ENCODE measurements at places on chromosomes 11 and 22.

- no peak for DNase-seq
These were observed 65.5 kb downstream of the GGTLC2 start for GRCh38 chr22:22709719-22710445.

DNA sequence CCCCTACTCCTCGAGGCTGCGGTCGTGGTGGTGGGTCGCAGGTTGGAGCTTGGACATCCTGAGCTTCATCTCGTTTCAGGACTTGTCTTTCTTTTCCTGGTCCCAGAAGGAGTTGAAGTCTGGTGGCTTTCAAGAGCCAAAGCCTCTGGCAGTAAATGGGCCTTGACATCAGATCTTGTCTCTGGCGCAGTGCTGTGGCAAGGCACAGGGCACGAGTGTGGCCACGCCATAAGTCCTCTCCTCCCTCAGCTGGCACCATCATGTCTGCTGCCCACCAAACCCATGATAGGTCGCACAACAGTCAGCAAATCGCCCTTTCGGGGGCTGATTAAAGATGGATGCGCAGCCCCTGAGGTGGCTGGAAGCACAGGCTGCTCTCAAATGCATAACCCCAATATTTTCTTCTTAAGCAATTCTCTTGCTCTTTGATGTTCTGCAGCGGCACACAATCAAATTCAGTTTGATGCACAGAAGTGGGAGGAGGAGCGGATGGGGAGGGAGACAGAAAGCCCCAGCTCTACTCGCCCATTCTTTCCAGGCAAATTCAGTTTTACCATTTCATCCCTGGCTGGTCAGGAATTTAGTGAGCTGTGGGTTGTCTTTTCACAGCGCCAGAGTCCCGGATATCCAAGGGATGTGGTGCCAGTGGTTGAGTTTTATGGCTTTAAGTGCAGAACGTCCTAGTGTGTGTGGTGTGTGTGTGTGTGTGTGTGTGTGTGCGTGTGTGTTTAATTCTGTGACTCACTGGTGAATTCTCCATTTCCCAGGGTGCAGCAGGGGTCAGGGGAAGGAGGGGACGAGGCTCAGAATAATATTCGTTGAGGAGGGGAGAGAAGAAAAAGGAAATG, 162.0 kb downstream of the DSCAML1 start:
- no peak for DNase-seq

- no peak for DNase-seq
These were observed 9.4 kb upstream of the GRIK4 start for GRCh38 chr11:120501976-120502755.

DNA sequence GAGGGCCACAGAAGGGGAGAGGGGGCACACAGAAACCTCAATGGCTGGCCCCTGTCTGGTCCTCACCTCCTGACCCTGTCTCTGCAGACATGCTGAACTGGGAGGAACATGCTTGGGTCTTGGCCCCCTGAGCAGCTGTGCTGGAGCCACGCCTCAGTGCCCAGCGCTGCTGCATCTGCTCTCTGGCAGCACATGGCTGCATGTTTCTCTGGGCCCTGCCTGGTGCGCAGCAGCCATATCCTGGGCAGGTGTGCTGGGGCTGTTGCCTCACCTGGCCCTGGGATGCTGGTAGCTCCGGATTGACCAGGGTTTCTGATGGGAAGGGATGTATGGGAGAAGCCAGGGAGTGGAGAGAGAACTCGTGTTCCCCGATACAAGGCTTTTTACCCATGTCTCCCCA, 248.0 kb downstream of the ST3GAL4 start:
- DNase-seq: no peak

DNA sequence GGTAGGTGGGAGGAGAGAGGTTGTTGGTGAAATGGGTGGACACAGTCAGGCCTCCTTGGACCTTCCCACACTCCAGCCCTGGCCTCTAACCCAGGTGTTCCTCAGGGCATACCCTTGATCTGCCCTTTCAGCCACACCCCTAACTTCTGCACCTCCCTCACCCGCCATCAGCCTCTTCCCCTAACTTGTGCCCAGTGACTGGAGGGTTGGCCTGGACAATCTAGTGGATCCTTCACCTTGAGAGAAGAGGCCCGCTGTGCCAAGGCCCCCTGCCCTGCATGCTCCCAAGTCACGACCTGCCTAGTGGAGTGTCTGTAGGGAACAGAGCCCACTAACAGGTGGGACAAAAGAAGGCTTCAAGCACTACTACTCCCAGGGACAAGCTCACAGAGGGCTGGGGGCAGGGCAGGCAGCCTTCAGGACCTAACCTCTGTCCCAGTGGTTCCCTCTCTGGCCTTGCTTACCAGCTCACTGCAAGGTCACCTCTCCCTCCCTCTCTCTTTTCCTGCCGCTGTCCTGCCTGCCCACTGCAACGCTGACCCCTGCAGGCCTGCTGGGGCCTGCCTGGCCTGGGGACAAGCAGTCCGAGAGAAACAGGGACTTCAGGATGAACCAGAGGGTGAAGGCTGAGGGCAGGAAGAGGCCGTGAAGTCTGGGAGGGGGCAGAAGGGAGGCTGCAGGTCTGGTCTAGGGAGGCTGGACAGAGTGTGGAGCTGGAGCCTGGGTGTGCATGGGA, 3.3 kb downstream of the SYT7 start:
- no peak for DNase-seq

GRCh38 chr22:31583861-31584485, 78.0 kb downstream of the PISD start:
- DNase-seq: no peak

DNA sequence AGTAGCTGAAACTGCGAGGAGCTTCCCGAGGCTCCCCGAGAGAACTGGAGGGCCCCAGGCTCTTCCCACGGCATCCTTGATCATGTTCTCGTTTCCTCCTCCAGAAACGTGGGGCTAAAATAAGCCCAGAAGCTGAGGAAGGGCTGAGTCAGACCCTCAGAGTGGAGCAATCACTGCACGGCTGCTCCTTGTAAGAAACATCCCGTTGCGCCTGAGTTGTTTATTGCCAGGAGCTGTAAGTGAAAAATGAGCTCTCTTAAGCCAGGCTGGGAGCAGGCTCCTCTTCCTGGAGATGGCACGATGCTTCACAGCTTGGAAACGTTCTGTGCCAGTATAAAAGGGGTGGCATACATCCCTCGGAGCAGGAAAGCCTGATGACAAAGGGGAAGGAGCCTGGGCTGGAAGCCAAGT, 47.3 kb upstream of the SYN3 start:
- no peak for DNase-seq

DNA sequence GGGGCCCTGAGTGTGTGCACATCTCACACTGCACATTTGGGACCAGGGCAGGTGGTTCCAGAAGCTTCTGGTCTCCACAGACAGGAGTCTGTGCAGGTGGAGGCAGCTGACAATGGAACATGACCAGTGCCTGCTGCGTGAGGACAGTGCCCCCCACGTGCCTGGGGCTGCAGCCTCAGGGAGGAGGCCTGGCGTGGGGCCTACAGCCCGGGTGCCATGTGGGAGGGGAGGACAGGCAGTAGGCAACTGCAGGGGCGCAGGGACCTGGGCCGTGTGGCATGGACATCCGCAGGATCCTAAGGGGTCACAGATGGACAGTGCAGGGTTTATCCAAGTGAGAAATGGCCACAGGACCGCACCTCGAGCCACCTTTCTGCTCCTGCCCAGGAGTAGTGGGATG, 28.8 kb downstream of the TSPAN4 start:
- DNase-seq: no peak

GRCh38 chr11:73287400-73288101, 15.4 kb downstream of the P2RY6 start:
- no peak for DNase-seq

DNA sequence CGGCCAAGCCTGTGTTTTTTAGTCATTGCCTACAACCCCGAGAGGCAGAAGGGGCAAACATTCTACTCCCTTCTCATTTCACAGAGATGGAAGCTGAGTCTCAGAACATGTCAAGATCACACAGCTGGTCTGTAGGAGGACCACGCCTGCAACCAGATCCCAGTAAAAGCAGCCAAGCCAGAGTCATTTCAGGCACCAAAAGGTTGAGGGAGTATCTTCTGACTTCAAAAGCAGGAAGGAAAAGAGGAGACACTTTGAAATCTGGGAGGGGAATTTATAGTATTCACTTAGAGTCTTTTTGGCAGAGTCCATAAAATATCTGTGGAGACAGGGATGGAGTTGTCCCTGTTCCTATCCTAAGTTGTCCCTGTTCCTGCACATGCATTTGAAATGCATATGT, 17.9 kb upstream of the ZDHHC13 start:
- DNase-seq: no peak

DNA sequence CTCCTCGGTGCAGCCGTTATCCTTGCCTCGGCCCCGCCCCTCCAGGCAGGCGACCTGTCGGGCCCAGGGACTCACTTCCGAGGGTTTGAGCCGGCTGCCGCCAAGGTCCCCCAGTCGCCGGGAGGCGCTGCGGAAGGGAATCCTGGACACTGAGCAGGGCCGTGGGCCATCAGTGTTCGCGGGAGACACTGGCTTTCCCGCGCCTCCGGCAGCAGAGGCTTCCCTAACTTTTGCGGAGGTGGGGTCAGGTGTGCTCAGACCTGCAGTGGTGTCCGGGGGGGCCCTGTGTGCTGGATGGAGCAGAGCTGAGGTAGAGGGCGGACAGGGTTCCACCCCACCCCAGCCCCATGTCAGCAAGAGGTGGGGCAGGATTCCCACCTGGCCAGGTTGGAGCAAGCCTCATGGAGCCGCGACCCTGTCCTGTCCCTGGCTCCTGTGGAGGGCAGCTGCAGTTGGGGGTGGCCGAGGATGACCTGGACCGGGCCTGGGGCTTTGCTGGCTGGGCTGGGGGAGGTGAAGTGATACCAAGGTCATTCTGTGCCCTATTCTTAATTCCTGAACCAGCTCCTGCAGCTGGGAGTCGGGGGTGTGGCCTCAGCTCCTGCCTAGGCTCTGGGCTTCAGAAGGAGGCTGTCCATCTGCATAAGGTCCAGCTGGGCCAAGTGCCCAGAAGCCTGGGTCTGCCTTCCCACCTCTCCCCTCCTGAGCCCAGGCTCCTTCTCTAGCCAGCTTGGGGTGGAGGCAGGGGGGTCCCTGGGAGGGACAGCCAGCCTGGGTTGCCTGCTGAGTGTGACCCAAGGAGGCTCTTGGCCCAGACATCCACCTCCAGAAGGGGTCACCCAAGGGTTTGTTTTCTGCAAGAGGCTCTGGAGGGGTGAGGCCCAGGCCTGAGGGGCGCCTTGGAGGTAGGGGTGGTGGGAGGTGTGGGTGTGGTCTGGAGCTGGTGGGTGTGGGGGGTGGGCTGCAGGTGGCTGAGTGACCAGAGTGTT, 8.4 kb downstream of the TSPAN4 start:
- DNase-seq: peak; percentile 72

- DNase-seq: no peak
These were observed 146.8 kb upstream of the TTC12 start for GRCh38 chr11:113167599-113167998.

DNA sequence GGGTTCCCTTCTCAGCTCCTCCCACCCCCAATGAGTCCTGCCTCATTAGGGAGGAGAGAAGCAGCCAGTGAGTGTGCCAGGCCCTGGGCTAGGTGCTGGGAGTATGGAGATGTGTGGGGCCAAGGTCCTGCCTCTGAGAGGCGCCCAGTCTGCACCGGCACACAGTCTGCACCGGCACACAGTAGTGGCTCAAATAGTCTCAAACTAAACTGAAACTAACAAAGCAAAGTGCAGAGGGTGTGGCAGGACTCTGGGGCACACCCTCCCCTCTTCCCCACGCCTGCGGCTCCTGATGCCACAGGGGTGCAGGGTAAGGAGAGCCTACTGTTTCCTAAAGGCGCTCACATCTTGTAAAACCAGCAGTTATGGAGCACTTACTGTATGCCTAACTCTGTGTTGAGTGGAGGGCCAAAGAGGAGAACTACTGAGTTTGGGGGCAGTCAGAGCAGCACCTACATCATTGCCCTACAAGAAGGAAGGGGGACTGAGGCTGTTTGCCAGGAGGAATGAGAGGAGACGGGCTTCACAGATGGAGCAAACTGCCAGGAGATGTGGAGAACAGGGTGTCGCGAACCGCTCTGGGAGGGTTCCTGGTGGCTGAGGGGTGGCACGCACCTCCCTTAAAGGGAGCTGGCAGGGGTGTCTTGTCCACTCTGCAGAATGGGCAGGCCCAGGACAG, 939 bp upstream of the SH3BP1 start:
- DNase-seq: no peak

- no peak for DNase-seq
These were observed 480 bp upstream of the SMARCB1 start for GRCh38 chr22:23786261-23786710.

- no peak for DNase-seq
These were observed 7.0 kb downstream of the RPS3 start for GRCh38 chr11:75406338-75406777.

DNA sequence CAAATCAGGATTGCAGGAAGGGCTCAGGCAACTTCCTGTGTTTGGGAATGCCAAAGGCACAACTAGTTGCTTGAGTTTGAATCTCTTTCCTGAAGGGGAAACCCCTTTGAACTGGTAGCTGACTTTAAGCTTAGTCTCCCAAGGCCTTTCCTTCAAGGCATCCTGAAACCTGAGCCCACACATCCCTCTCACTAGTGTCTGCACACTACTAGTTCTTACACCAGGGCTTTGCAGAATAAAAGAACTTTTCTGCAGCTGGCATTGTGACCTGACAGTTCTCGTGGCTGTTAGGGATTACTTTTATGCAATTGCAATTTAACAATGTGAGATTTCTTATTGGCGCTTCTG, 95.4 kb downstream of the EXT2 start:
- no peak for DNase-seq

DNA sequence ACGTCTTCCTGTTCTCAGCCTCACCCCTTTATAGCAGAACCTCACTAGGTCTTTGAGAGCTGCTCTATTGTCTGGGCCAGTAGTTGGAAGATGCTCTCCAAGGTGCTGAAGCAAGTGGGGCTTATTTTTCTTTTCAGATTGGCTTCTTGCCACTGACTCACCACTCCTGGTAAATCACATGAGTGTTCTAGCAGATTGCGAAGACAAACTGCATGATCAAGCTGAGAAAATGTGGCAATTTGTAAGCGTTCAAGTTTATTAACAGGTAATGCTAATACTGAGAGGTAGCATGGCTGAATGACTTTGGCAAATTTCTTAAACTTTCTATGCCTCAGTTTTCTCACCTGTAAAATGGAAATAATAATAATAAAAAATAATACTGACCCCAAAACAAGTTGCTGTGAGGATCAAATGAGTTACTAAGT, 59.2 kb downstream of the CACNG2 start:
- DNase-seq: peak; percentile 36

DNA sequence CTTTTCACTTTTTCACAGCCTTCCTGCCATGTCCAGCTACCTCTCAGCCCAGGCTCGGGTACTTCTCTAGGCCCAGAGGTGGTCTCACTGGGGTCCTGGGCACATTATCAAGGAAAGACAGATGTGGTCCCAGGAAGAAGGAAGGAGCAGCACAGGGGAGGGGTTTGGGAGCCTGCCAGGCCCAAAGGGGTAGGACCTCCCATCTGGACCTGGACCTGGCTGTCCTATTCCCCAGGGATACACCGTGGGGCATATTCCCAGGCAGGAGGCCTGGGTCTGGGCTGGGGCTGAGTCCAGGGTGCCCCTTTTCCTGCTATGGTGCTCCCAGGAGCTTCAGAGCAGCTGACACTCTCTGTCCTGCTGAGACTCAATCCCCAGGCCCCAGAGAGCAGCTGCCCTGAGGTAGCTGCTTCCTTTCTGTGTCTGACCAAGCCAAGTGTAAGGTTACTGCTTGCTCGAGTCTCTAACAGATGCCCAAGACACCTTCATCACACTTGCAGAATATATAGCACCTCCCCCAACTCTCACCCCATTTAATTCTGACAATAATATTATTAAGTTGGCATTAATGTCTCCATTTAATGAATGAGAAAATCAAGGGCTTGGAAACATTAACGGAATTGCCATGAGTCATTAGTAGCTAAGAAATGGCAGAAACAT, 232.0 kb downstream of the BUD13 start:
- DNase-seq: no peak

GRCh38 chr11:102522312-102523188, 8.0 kb downstream of the MMP7 start:
- DNase-seq: no peak

GRCh38 chr22:19959587-19960490, 18.2 kb upstream of the TXNRD2 start:
- DNase-seq: no peak
